Cerebellar nuclear complex (tissue), 1 donor: ENCODE measurements at places on chromosomes 13 and 19.

DNA sequence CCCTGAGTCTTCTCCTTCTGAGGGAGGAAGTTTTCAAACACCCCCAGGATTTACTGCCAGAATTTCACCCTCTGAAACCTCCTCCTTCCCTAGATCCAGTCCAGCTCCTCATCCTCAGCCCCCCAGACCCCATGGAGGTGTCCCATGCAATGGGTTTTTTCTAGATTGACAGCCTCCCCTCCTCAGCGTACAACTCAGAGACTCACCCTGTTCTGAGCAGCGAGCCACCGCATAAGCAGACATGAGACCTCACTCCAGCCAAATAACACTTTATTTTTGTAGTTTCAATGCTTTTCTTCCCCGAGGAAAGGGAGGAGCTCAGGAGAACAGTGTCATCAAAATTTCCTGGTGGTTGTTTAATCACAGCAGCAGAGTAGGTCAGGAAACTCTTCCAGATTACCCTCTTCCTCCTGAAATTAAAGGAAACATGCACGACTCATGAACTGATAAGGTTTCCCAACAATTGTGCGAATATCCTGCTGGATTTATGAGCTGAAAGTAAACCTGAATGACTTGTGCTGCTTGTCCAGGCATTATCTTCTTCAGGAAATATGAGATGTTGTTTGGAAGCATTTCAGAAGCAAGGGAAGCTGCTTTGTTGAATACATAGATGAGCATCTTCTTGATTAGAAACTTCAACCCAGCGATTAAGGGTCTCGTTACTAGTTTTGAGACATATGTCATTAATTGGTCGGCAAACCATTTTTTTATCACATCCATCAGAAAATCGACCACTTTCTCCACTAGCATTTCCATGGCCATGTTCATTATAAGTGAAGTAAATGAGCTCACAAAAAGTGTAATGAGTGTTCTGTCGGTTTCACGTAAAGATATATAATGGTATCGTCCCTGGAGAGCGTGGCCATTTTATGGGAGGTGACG, 36.2 kb downstream of the ERICH4 start:
- DNase-seq: no peak

DNA sequence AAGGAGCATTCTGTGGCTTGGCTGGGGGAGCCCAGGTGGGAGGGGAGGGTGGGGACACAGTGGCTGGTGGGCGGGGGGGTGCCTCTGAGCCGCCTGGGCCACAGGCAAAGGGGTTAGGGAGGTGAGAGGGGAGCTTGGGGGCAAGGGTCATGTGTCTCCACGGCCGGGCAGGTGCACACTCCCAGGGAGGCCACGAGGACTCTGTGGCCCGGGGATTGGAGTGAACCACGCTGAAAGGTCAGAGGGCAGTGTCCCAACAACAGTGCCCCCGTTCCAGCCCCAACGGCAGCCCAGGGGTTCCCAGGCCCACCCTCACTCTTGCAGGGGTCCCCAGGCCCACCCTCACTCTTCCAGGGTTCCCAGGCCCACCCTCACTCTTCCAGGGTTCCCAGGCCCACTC, 9.6 kb downstream of the C2CD4C start:
- DNase-seq: no peak

- DNase-seq: no peak
Observed at GRCh38 chr19:32673573-32673972, 1.4 kb downstream of the ANKRD27 start.

DNA sequence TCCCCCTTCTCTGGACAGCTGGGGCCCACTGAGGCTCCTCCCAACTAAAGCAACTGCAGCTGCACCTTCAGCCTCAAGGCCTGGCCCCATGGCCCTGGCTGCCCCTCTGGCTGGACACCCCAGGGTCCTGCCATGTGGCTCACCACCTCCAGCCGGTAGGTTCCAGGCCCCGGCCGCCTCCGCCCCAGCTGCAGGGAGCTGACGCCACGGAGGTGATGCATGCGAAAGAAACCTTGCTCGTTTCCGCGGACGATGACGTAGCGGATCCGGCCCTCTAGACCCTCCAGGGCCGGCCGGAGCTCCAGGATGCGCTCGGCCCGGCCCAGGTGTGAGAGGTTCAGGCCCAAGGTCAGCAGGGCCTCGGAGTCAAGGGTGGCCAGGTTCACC, 13.3 kb downstream of the CCL25 start:
- no peak for DNase-seq

GRCh38 chr13:23741879-23742510, 147.2 kb downstream of the MIPEP start:
- no peak for DNase-seq

- DNase-seq: no peak
Observed at GRCh38 chr13:24167666-24168391, 7.3 kb downstream of the SPATA13 start.

GRCh38 chr13:82900453-82900852, 981.8 kb downstream of the SLITRK1 start:
- no peak for DNase-seq

DNA sequence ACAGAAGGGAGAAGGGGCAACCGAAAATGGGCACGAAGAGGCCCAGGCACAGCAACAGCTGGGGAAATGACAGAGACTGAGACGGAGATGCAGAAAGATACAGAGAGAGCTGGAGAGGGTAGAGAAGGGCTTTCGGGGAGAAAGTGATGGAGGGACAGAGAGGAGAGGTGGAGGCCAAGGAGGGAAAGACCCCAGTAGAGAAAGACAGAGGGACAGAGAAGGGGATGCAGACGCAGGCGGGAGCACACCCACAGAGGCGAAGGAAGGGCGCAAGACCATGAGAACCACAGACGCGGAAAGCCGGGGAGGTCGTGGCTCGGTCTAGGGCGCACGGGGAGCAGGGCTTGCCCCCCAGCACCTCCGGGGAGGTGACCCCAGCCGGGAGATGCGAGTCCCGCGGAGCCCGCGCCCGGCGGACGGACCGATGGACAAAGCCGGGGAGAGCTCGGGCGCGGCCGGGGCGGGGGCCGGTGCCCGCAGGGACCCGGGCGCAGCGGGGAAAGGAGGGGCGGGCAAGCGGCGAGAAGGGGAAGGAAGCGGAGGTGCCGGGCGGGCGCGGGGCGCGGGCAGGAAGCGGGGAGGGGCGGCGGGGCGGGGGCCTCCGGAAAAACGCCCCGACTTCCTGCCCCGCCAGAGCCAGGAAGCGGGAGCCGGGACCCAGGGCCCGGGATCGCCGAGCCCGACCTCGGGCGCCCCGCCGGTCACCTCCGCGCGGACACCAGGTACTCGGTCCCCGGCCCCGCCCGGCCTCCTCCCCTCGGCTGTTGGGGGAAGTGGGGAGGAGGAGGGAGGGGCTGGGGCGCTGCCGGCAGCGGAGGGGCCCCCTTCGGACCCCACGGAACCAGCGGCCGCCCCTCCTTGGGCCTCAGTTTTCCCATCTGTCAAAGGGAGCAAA, at the start of gene ARHGEF1:
Gene ARHGEF1, plus strand, starts transcription at position 617 of the 895 bp plus-strand sequence. CDS start 4,899 bp downstream, outside the sequence.
- DNase-seq: no peak

DNA sequence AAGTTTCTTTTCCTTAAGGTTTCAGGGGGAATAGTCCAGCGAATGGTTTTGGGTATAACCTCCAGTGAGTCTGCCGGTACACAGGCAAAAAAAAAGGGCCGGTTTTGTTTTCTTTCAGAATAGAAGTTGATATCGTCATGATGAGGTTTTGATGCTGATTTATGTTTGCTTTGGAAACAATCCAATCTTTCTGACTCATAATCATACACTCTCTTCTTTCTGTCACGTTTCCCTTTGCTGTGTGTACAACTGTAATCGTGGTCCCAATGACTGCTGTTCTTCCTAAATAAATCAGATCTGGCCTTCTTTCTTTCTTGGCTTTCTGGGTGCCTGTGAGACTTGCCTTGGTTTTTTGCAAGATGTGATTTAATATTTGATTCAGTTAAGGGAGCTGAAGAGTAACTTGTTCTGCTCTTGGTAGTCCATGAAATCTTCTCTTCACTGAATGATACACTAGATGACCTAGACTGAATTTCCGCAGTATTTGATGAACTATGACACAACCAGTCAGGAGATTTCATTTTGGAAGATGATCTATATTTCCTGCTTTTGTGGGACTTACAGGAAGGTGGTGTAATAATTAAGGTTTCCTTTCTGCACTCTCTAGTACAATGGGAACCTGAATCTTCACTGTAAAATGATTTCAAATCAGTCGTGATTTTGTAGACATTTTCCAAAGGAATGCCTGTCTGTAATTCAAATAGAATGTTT, 34.9 kb upstream of the METTL21C start:
- no peak for DNase-seq

- DNase-seq: no peak
Observed at GRCh38 chr19:8665468-8666213, 33.0 kb downstream of the ACTL9 start.

GRCh38 chr13:29936051-29936813, 85.8 kb upstream of the UBL3 start:
- no peak for DNase-seq

GRCh38 chr13:80340651-80341100, 250 bp downstream of the SPRY2 start:
- DNase-seq: no peak

DNA sequence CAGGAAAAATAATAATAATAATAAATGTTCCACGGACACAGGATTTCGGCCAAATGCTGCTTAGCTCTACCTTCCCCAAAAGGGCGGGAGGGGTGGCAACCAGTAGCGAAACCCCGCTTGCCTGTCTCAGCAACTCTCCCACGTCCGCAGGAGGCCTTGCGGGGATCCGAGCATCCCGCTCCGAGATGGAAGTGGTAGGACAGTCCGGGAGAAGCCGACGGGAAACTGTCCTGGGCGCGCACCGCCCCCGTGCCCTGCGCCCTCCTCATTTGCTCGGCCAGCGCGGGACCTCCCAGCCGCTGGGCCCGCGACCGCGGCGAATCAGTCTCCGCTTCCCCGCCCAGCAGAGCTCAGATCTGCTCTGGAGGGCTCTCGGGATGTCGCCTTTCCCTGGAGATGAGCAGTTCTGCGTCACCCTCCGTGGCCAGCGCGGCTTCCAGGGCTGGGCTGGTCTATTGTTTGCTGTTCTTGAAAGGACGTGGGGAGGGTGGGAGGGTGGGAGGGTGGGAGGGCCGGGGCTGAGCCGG, 48.9 kb upstream of the PABPC3 start:
- no peak for DNase-seq

DNA sequence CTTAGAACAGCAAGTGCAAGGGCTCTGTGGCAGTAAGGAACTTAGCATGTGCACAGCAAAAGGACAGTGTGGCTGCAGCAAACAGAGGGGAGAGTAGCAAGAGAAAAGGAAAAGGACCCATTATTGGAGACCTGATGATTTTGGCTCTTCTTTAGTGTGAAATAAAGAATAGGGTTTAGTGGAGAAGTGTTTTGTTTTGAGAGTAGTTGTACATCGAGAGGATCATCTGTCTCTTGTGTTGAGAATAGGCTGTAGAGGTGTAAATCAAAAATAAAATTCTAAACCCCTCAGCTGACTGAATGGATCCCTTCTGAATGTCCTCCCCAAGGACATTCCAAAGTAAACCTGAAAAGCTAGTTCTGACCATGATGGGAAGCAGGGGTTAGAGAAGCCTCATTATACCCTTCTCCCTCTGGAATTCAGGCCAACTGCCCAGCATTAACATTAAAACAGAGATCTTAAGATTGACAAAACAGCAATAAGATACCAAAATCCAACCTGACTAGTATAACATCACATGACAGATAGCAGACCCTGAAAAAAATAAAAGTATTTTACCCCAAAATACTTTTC, 73.6 kb upstream of the OBI1 start:
- DNase-seq: no peak

DNA sequence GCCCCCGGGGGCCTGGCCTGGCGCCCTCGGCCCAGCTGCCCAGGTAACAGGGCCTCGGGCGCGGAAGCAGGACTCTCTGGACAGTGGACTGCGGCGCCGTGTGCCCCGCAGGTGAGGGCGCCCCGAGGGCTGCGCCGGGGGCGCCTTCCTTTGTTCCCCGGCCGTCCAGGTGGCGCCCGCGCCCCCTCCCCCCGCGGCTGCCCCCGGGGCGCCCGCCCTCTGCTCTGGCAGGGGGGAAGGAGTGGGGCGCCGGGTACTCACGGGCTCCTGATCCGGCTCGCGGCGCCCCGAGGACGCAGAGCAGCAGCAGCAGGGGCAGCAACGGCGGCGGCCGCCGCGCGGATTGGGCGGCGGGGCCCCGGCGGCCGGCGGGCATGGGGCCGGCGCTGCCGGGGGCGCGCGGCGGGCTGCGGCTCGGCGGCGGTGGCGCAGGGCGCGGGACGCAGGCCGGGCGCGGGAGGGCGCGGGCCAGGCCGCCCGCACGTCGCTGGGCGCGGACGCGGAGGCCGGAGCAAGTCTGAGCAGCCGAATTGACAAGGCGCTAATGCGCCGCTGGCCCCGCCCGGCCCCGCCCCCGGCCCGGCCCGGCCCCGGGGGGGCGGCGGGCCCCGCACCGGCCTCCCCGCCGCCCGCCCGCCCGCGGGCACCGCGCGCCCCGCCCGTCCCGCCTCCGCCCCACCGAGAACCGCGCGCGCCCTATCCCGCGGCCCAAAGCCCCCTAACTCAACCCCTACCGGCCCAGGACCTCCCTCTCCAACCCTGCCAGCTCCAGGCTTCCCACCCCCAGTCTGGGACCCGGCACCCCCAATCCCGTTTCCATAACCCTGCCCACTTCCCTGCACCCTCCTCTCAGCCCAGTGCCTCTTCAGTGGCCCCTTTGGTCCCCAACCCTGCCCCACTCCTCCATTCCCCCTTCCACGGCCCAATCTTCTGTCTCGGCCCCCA, at the start of gene CRLF1:
Gene CRLF1, minus strand, starts transcription at position 519 of the 945 bp plus-strand sequence. Its CDS starts 143 bp downstream, at position 376.
- DNase-seq: no peak

- no peak for DNase-seq
Observed at GRCh38 chr19:21750586-21751128, 16.7 kb downstream of the ZNF100 start.

DNA sequence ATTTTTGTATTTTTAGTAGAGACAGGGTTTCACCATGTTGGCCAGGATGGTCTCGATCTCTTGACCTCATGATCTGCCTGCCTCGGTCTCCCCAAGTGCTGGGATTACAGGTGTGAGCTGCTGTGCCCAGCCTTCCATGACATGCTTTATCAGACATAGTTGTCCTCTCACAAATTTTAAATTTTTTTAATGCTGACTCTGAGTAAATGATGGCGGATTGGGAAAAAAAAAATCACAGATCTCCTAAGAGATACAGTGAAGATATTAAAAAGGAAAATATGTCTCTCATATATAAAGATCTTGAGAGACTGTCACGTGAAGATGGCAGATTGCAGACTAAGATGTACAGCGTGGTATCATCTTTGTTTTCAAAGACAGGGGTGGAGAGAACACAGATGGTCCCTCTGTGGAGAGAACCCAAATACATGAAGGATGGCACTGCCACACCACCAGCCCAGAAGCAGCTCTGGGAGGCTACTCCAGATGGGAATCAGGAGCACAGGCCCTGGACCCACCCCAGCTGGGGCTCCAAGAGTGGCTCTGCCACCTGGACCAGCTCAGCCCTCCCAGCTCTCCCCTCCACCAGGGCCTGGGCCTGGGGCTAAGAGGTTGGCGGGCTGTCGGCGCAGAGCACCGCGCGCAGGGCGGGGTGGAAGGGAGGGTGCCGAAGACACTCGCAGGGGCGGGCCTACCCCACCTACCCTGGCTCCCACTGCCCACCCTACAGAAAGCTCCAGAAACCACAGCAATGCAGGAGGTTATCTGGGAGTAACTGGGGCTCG, 20.0 kb upstream of the CCNP start:
- no peak for DNase-seq
